ENCODE measurements at places on chromosomes 4 and X. TPM values are rescaled to one million over a fixed set of nuclear protein-coding genes. Genes with fewer than 3 reads are reported as not detected.
A peak's percentile ranks its signal among the peaks of the same experiment; 100 is the strongest.

GRCh38 chrX:41351923-41352322 lies 18.0 kb downstream of the DDX3X start:
- no peak for DNase-seq

- no peak for DNase-seq
Observed at GRCh38 chr4:7894098-7894676, 45.5 kb downstream of the AFAP1 start.

GRCh38 chr4:163591614-163592020 lies 97.1 kb downstream of the TMA16 start:
- DNase-seq: no peak

DNA sequence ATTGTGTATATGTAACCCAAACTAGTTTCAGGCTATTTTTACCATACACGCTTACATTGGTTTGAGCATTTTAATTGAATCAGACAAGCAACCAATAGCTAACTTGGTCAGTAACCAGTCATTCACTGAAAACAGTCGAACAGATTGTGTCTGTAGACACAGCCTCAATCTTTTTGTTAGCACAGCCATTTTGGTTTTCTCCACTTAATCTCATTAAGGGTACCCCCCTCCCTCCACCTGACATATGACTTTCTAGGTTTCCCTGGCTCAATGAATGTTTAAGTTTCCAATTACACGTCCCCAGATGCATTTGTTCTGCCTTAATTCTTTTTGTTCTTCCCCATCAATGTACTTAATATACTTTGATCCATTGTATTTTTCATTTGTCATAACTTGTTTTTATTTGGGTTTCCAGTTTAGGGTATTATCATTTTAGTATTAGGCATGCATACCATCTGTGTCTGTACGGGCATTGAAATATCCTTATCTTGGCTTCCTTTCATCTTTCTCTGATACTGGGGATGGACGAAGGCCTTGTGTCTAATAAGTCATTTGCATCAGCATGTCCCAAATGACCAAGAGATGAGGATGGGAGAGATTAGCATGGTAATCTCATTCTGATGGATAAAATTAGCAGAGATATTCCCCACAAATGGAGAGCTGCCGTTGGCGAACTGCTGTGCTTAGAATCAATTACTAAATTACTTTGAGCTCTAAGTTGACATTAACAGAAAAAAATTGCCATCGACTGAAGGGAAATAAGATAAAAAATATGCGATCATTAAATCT lies 35.9 kb upstream of the PHOX2B start:
- no peak for DNase-seq

The HSD17B10 gene
- 47.5 TPM for total RNA-seq

The GAGE2A gene
- not detected for total RNA-seq

DNA sequence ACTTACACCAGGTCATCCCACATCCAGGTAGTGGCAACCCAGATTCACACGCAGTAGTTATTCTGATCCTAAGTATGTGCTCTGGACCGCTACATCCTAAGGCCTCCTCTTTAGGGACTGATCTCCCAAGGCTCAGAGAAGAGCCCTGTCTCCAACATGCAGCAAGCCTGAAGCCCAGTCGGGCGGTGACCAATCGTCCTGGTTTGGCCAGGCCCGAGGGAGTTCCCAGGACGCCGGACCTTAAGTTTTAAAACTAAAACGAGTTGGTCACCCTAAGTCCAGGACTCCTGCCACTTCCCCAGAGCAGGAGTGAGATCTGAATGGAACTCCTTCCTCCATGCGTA lies 385 bp downstream of the LYAR start:
- no peak for DNase-seq

The SH2D1A gene
- 19.5 TPM for total RNA-seq

- no peak for DNase-seq
Observed at GRCh38 chr4:45410701-45411210, 684.4 kb upstream of the GNPDA2 start.

- no peak for DNase-seq
Observed at GRCh38 chr4:39514888-39515401, 12.3 kb downstream of the UGDH start.

The MAGEA11 gene
- total RNA-seq: not detected

DNA sequence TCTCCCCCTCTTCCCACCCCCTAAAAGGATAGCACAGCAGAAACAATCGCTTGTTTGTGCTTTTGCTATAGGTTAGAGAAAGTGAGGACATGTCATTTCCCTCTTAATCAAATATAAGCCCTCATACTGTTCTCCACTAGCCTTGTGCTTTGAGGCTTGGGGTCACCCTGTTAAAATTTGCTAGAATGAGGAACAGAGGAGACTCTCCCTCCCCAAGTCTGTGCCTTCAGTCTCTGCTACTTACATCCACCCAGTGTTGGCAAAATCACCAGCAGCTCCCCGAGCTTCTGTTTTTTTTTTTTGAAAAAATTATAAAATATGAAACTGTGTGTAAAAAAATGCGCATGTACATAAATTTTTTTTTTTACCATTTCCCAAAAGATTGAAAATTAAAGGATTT lies 19.3 kb downstream of the KLF3 start:
- DNase-seq: no peak

DNA sequence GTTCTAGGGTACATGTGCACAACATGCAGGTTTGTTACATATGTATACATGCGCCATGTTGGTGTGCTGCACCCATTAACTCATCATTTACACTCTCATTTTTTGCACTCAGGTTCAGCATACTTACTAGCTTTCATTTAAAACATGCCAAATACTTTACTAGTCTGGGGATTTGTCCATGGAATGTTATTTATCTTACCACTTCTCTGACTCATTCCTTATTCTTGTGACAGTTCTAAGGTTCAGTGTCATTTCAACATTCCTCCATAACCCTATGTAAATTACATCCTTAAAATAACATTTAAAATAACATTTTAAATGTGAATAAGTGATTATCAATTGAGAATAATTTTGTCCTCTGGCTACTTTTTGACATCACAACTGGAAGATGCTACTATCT lies 19.5 kb upstream of the SYTL5 start:
- no peak for DNase-seq

The NPNT gene
- total RNA-seq: 3.6 TPM

The NAT8L gene
- total RNA-seq: 0.52 TPM

DNA sequence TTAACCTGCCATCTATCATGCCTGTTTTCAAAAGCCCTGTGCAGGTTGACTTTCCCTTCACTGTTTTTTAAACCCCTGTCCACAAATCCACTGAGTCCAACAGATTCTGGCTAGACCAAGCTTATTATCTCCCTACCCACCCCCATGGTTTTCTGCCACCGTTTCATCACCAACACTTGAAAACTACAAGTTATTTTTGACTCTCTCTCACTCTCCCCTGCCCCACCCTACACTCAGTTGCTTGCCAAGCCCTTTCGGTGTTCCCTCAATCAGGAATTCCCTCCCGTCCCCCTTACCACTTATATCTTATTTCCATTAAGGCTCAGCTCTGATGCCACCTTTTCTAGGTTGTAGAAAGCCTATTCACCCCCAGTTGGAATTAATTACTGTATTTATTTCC lies 29.7 kb downstream of the ATG4A start:
- DNase-seq: no peak

The PPP2R2C gene
- 0.39 TPM for total RNA-seq

- DNase-seq: no peak
Observed at GRCh38 chrX:100319716-100320115, 90.4 kb downstream of the PCDH19 start.

GRCh38 chr4:78720204-78720603 lies 55.9 kb upstream of the BMP2K start:
- DNase-seq: peak; percentile 82

DNA sequence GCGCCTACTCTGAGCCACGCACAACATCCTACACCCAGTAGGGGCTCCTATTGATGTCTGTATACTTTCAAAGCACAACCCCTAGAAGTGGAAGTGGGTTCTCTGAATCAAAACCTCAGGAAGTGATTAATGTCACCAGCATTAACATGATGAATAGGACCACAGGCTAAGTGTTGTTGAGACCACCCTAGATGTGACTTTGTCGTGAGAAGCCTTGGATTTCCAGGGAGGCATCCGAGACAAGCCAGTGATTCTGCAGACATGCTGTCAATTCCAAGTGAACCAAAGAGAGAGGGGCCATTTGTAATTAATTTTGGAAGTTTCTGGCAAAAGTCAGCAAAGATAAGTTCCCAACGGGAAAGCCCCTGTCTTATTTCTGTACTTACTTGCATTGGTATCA lies 493.0 kb downstream of the ZIC3 start:
- DNase-seq: no peak

- no peak for DNase-seq
Observed at GRCh38 chrX:48883729-48884128, 13.8 kb downstream of the TIMM17B start.

DNA sequence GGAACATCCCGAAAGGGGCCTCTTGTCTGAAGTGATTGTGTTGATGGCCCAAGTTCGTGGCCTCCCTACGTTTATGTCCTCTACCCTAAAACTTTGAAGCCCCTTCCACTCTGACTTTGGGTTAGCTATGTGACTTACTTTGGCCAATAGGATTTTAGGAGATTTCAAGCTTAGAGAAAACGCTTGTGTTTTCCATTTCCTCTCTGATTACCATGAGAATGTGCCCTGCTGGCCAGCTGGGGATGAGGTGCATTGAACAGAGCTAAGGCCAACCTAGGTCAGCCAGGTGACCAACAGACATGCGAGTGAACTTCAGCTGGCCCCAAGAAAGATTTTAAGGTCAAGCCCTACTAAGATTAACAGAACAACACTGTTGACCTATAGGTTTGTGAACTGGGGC lies 82.4 kb downstream of the SLC2A9 start:
- no peak for DNase-seq

GRCh38 chr4:156677131-156677531 lies 294.5 kb downstream of the PDGFC start:
- DNase-seq: no peak

- DNase-seq: no peak
Observed at GRCh38 chr4:164821711-164822110, 55.3 kb upstream of the APELA start.

DNA sequence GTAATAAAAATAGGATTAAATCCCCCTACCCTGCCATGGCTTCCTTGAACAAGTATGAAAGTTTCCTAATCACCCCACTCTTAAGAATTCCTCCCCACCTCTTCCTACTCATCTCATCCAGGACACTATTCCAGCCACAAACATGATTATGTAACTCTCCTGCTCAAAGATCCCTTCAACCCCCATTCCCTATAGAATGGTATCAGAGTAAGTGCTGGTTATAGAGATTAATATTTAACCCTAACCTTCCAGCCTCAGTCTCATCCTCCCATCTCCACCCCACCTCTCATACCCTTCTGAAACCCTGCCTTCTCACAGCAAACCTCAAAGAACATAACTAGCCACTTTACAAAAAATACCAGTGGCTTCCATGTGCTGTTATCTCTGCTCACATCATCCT lies 155.1 kb downstream of the PPP3CA start:
- DNase-seq: no peak

DNA sequence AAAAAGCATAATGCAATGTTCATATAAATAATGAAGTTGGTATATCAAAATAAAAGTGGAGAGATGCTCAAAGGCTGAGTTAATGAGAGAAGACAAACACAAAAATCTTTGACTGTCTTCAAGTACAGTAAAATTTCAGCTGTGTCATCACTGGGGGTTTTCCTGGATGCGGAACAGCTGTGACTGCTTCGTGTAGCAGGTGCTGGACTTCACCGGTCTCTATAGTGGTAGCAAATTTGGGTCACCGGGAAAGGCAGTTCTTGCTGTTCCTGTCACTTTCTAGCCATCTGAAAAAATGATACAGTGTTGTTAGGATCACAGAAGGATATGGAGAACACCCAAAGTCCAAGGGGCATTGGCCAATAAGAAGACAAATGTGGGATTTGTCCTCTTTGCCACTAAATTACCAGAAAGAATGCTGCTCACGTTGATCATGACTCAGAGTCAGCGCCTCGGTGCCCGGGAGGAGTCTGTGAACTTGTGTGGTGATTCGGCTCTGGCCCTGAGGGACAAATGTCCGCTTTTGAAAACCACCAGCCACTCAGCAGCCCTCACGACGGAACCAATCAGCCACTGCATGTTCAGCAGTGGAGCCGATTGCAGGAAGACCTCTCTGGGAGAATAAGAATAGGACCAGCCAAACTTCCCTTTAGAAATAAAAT lies 230.1 kb upstream of the FAT1 start:
- DNase-seq: no peak

The CT45A5 gene
- total RNA-seq: not detected

- peak; percentile 75 for DNase-seq
Observed at GRCh38 chrX:47831788-47832187, 4.9 kb upstream of the ZNF81 start.

DNA sequence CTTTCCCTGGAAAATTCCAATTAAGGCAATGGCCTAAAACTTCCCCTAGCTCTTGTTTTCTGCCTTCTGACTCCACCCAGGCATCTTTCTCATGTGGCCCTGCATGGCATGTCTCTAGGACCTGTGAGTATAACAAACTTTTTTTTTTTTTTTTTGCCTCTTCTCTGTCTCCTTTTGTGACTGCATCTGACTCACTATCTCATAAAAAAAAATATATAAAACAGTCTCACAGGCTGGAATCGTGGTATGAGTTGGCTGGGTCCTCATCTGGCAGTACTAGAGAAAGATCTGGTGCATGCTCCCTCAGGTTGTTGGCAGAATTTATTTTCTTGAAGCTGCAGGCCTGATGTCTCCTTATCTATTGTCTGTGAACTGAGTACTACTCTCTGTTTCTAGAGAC lies 313.9 kb downstream of the TECRL start:
- DNase-seq: no peak

All from spleen (tissue), 13 donors.